Astrocyte (in vitro differentiated cells and primary cell): ENCODE measurements at places on chromosomes 1 and 21.

DNA sequence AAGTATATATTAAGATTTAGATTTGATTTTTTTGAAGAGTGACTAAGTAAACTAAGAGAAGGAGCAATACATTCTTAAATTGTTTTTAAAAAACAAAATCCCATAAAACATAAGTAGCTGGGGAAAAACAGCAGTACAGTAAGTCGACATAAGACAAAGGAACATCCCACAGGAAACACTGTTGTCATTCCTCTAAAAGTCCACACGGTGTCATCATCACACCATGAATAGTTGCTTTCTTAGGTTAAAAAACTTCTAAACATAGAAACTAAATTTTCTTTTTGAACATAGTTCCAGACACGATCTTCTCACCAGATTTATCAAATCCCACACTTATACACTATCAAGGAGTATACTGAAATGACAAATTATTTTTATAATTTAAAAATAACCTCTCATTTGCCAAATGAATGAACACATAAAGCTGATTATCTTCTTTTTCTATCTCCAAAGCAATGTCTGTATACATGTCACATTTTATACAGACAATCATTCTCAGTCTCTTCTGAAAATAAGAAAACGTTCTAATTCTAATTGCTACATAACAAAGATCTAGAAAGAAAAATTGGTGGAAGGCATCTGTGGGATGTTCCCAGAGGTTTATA is 15.8 kb downstream of the ODF2L start:
- peak; percentile 65 for DNase-seq

GRCh38 chr1:220151454-220151853 is 57.5 kb downstream of the IARS2 start:
- DNase-seq, result peak; percentile 59

DNA sequence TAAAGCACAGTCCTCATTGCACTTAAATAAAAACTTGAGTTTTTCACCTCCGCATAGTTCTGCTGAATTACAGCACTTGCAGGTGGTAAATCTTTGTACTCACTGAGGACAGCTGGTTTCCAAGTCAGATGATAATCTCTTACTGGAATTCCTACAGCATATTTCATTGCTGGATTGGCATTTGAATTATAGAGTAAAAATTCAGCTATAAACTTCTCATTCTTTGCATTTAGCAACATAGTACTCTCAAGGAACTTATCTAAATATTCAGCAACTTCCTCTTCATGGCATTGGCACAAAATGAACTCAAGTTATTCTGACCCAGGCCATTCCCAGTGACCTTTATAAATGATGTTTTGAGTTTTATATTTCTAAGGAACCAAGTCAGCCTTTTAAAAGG is 23.4 kb downstream of the GORAB start:
- DNase-seq, result peak; percentile 23

DNA sequence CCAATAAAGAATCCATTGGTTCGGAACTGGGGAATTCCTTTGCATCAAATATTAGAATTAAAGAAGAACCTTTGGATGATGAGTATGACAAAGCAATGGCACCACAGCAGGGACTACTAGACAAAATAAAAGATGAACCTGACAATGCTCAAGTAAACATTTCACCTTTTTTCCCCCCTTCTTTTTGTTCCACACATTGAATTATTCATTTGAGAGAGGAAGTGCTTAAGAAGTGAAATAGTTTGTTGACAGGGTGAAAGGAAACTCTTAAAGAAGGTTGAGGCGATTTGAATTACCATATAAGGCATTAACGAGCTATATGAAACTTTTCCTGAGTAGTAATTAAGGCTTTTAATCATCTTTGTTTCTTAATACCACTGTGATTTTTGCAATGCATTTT is 93.1 kb downstream of the ZMYM4 start:
- DNase-seq, result no peak

- DNase-seq, result no peak
These were observed 302.9 kb downstream of the BARHL2 start for GRCh38 chr1:90414201-90414600.

GRCh38 chr1:186899977-186900376 is 71.2 kb downstream of the PLA2G4A start:
- DNase-seq, result no peak

DNA sequence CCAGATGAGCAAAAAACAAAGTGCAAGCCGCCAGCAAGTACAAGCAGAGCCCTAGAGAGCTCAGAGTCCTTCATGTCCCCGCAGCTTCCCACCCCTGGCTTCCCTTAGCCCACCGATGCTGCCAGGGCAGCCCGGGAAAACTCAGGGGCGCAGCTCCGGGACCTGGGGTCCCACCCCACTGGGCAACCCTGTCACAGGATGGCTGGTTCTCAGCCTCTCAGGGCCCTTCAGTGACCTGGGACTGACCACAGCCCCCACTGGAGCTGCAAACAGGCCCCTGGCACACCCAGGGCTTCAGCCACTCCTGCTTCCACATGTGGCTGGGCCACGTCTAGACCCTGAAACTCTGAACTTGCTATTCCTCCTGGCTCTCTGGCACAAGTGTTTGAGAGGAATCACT is 49.5 kb downstream of the CHD5 start:
- DNase-seq, result no peak

DNA sequence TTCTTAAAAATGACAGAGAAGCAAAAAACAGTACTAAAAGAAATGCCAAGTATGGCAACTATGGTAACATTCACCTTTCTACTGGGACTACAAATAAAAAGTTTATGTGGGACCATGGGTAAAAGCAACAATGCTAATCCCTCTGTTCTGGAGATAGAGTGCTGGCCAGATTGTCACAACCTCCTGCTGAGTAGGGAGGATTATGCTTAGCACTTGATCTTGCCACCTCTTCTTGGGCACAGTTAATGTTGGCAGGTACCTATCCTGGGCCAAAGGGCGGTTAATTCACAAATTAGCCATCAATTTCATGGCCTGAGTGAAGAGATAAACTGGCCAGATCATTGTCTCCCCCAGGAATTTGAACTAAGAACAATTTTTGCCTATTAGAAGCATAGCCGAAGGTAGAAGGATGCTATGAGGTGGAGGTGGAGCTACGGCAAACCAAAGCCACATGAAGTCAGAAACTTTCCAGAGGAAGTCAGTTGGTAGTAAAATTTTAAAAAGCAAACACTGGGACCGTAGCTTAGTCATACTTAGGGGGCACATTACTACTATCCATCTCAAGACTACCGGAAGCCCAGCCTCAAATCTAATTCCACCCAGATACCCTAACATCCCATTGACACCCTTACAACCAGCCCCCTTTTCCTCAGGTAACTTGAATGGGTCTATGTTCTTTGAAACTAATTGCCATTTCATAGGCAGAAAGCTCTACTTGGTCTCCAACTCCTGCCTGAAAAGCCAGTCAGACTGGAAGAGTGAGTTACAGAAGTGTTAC is 2.7 kb downstream of the SCYL3 start:
- DNase-seq, result no peak

GRCh38 chr1:34843392-34844251 is 15.9 kb downstream of the SMIM12 start:
- no peak for DNase-seq

- peak; percentile 66 for DNase-seq
These were observed at the start of gene PGM1 for GRCh38 chr1:63593303-63593885. PGM1 (plus strand) TSS chr1:63593411; CDS start chr1:63593489, 78 bp downstream.

DNA sequence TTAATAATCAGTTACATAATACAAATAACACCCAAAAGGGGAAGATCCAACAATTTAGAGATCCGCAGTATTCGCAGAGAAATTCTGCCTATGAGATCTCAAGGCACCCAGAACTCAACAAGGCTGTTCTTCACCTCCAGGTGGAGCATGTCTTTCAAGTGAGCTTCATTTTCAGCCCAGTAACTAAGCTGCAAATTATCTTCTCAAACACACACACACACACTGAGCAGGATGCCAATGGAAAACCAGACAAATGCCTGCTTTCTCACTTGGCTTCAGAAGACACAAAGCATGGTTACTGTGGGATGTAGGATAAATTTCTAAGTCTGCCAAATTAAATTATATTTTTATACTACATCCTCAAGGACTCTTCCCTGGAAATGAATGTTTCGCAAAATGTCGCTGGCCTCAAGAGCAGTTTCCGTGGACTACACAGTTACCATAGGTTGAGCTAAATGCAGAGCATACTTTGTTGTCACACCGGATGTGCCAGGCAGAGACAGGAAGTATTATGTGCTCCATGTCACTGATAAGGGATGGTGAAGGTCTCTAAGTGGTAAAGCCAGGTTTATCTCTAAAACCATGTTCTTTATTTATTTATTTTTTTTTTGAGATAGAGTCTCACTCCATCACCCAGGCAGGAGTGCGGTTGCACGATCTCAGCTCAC is 30.3 kb downstream of the UBR4 start:
- peak; percentile 12 for DNase-seq

GRCh38 chr1:58818976-58819375 is 35.1 kb upstream of the JUN start:
- no peak for DNase-seq

GRCh38 chr21:28151758-28152157 is 840.9 kb downstream of the LTN1 start:
- DNase-seq, result no peak

DNA sequence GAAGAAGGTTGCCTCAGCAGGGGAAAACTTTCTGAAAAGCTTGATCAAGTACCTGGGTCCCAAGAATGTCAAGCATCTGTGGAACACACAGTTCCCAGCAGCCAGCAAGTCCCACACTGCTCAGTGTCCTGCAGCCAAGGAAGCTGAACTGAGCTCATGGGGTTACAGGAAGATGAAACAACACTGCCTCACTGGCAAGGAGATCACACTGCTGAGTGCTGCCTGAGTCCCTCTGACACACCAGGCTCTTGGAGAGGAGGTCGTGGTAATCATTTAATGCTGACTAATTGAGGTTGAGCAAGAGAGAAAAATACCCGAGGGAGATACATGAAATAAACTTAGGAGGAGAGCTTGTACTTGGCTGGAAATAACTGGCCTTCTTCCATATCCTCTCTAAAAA is 75.2 kb downstream of the MPZL1 start:
- peak; percentile 94 for DNase-seq

- peak; percentile 65 for DNase-seq
These were observed 50.2 kb downstream of the PCNX2 start for GRCh38 chr1:233245191-233245765.

DNA sequence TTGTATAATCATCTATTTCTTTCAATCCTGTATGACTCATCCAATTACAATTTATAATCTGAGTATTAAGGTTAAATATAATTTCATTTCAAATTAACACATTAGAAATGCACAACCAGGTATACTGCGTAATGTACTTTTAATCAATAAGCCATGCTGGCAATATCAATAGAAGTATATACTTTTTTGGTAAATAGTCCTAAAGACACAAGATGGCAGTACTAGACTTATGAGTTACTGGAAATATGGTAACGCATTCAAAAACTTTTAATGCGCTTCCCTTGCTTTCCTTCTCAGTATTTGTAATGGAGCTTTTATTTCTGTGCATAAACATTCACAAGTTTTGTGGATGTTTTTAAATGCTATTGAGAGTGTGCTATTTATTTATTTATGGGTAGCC is 1162.0 kb upstream of the TMPRSS15 start:
- no peak for DNase-seq

GRCh38 chr1:221206076-221206475 is 326.8 kb downstream of the HLX start:
- DNase-seq, result no peak

GRCh38 chr1:63883494-63884235 is 109.8 kb downstream of the ROR1 start:
- no peak for DNase-seq

DNA sequence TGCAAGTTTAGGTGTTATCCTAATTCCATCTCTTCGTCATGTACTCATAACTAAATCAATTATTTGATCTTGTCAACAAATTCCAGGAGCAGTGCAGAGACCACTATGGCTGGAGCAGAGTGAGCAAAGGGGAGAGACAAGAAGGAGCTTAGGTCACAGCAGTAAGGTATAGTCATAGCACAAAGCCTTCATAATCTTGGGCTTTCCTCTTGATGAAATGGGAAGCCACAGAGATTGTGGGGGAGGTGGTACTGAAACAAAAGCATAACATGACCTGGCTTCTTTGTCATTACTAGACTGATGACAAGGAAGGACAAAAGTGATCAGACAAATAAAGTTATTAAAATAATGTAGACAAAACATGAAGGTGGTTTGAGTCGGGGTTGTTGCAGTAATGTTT is 60.1 kb upstream of the PTGS2 start:
- no peak for DNase-seq

DNA sequence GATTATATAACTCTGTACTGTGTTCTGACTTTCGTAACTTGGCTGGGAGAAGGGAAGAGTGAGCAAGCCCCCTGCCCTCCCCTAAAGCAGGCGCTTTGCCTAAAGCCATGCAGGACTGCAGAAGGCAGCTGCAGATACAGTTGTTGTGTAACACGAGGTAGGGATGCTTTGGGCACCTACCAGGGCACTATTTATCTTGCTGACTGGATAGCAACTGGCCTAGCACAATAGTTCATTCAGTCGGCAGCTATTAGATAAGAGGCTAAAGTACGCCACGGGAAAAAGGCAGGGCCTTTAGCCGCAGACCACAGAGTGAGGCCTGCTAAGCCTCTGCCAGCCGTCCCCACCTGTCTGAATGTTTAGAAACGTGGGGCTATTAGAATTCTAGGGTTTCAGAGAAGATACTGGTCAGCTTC is 80.9 kb downstream of the TTC3 start:
- DNase-seq, result peak; percentile 50

DNA sequence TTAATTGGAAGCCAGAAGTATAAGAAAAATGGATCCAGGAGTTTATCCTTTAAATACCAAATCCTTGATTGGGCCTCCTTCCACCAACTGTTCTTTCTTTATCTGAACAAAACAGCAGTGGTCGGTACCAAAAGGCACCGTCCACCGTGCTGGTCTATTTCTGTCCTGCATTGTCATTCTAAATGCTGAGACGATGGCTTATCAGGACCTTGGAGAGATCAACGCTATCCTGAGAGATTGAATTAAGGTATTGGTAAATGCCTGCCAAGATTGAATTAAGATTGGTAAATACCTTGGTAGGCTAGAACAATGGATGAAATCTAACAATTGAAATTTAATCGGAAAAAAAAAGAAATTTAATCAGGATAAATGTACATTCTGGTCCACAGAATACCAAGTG is 73.4 kb upstream of the SOD1 start:
- DNase-seq, result no peak

GRCh38 chr1:39940253-39940652 is 14.7 kb upstream of the MFSD2A start:
- DNase-seq, result no peak

GRCh38 chr1:170686291-170686690 is 22.4 kb downstream of the PRRX1 start:
- DNase-seq, result no peak

DNA sequence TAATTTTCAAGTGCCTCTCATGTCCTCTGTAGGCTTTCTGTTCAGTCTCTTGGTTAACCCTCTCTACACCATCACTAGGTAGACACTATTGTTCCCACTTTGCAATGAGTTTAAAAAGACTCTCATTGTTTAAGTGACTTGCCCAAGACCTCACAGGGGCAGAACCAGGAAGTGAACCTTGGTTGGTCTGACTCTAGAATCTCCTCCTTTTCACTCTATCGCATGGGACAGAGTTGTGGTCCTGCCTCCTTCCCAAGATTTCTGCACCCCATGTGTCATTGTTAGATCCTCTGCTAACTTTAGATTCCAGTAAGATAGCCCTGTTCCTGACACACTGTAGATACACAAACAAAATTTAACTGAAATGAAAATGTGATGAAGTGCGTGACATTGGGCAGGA is 481.7 kb upstream of the USP24 start:
- no peak for DNase-seq
